ENCODE measurements at places on chromosomes 7 and 10.

- DNase-seq, result no peak
These were observed 457.4 kb downstream of the DNAJB6 start for GRCh38 chr7:157793973-157794745.

GRCh38 chr10:58867683-58868082 lies 308.8 kb upstream of the PHYHIPL start:
- no peak for DNase-seq

GRCh38 chr7:6505685-6506559 lies 45.3 kb downstream of the GRID2IP start:
- DNase-seq, result no peak

DNA sequence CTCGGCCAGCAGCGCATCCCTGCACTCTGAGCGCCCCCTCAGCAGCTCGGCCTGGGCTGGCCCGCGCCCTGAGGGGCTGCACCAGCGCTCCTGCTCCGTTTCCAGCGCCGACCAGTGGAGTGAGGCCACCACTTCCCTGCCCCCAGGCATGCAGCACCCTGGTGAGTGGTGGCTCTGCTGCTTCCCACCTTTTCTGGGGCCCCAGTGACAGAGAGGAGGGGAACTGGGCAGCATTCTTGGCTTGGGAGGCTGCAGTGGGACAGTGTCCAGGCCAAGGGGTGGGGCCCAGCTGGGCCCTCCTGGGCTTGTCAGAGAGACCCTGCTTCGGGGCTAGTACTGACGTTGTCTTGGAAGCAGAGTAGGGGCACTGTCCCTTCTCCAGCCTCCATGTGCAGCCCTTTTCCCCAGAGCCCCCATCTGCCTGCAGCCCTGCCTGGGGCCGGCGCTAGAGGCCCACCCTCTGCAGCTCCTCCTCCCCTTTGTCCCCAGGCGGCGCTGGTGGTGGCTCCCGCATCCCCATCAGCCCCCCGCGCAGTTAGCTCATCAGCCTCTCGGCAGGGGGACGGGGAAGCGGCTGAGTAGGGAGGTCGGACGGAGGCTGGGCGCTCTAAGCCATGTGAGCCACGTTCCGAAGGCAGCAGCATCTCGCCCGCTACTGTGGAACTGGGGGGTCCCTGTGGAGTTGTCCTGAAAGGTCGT lies 29.2 kb downstream of the GBX1 start:
- DNase-seq, result no peak

GRCh38 chr10:112189465-112189864 lies 5.9 kb upstream of the GPAM start:
- DNase-seq, result no peak

DNA sequence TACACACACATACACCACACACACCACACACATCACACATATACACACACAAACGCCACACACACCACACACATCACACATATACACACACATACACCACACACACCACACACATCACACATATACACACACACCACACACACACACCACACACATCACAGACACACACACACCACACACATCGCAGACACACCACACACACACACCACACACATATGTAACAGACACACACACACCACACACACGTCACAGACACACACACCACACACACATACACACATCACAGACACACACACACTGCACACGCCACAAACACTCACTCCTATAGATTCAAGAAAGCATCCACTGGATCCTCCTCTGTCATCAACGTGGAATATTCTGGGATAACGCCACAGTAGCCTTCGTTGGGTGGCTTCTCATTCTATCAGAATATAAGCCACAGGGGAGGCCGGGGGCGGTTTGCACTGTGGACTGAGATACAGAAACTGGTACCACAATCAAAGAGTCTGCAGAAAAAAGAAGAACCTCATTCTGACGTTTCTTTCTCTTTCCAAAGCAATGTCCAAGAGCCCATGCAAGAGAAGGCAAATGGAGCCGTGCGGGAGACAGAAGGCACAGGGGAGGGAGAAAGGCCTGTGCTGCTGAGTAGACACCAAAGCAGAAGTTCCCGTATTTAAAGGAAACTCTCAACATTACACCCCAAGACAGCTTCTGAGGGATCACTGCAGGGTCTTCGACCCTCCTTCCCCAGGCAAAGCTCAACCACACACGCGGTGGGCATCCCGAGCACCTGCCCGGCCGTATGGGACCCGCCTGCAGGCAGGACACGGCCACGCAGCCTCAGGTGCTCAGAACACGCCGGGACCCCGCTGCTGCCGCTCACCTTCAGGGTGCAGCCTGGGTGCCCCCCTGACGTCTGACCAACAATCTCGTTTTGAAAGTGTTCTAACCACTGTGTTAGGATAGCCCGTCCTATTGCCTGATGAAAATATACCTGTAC lies 321.2 kb downstream of the DNAJB6 start:
- no peak for DNase-seq

DNA sequence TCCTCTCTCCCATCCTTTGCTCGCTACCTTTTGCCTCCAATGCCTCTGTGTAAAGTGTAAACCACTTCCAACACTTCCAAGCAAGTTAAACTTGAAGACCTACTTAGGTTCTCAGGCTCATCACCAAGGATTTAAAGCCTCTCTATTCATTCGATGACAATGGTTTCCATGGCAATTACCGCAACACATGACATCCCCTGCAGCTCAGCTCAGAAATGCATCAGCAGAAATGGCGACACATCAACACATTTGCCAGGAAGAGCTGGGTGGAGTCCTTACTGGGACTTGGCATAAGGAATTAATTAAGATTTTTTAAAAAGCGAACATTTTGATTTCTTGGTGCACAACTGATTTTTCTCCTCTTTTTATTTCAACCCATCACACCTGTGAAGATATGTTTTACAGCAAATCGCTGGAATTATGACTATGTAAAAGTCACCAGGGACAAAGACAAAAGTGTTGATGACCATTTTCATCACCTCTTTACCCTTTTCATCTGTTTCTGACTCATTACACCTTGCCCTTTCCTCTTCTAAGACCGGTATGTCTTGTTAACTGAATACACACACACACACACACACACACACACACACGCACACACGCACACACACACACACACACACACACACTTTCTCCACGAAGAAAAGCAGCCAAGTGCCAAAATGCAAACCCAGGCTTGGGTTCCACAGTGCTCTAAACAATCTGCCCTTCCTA lies 453.4 kb upstream of the CELF2 start:
- DNase-seq, result no peak

DNA sequence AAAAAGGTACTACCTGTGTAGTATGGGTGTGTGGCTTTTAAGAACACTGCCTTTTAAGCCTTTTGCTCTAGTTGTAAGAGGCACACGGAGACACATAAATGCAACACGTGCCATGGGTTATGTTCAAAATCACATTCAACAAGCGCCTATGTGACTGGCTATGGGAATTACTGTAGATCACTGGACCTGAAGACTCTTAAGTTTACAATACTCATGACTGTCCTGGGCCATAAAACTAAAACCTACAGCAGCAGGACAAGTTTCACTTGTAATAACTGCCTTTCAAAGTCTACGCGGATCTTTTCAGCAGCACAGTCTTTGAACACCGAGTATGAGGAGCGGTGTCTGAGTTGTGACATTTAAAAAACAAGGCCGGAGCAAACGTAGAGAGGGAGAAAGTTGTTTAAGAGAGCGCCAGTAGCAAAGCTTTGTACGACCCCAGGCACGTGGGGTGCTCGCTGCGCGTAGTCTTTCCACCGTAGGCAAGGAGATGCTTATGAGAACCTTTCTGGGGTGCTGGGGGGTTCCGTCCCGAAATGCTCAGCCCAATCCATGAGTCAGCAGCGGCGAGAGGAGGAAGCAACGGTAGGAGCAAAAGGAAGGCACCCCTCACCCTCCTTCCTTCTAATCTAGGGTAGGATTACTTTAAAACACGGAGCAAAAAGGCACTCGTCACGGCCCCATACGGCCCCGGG lies 662 bp downstream of the DNAJC2 start:
- no peak for DNase-seq

DNA sequence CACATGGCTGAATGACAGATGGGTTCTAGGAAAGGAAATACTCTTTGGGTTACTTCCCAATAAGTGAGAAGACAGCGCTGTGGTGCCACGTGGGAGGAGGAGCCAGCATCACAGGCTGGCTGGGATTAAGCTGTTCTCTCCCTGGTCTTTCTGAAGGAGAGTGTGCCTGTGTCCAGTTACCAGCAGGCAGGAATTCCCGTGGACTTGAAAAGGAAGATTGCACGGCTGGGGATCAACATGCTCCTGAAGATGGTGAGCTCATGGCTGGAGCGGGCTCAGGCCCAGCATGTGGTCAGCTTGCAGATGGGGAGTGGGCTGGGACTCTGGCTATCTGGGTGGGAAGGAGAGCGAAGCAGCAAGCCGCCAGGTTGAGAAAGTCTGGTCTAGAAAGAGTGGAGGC lies 8.1 kb downstream of the ADCK2 start:
- DNase-seq, result no peak

DNA sequence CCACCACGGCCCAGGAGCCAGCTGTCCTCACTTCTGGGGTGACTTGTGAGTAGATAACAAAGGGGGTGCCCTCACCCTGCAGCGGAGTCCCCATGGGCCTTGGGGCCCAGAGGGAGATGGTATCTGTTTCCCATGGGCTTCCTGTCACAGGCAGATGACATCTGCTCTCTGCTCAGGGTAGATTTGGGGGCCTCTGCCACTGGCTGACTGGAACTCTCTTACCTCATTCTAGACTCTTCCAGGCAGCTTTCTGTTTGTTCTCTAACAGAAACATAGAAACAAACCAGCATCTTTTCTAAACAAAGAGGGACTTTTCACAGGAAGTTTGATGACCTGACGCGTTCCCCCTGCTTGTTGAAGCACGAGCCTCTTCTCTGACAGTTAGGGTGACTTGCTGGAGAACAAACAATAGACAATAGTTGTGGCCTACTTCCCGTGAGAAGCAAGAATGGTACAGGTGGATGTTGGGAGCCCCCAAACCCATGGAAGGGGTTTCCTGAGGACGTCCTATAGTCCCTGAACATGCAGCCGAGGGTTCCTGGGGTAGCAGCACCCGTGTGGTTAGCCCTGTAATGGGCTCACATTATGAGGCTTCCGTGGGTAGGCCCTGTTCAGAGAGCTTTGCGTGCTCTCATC lies 61.6 kb downstream of the GRK5 start:
- peak; percentile 52 for DNase-seq

GRCh38 chr10:116109881-116110280 lies 163.1 kb downstream of the GFRA1 start:
- DNase-seq, result no peak

DNA sequence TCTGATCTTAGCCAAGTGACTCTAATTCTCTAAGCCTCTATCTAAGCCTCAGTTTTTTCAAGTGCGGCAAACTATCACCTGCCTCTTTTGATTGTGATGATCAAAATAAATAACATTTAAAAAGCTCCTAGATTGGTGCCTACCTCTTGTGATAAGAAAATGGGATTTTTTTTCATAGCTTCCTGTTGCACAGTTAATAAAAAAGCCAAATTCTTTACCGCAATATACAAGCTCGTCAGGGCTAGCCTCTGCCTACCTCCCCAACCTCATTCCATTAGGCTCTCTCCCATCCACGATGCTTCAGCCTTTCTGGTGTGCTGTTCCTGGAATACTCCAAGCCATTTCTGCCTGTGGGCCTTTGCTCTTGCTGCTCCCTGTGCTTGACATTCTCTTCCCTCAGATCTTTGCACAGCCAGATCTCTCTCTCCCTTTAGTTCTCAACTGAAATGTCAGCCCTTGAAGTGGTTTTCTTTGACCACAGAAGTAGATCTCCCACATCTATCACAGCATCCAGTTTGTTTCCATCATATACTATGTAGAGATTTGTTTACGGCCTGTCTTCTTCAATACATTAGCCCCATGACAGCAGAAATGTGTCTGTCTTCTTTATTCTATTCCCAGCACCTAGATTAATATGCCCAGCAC lies 48.8 kb downstream of the SFR1 start:
- no peak for DNase-seq

DNA sequence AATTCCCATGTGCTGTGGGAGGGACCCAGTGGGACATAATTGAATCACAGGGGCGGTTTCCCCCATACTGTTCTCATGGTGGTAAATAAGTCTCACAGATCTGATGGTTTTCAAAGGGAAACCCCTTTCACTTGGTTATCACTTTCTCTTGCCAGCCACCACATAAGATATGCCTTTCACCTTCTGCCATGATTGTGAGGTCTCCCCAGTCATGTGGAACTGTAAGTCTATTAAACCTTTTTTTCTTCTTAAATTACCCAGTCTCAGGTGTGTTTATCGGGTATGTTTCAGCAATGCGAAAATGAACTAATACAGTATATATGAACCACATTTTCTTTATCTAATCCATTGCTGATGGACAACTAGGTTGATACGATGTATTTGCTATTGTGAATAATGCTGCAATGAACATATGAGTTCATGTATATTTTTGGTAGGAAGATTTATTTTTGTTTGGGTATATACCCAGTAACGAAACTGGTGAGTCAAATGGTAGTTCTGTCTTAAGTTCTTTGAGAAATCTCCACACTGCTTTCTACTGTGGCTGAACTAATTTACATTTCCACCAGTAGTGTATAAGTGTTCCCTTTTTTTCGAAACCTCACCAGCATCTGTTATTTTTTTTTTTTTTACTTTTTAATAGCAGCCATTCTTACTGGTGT lies 70.0 kb upstream of the HGF start:
- DNase-seq, result no peak

DNA sequence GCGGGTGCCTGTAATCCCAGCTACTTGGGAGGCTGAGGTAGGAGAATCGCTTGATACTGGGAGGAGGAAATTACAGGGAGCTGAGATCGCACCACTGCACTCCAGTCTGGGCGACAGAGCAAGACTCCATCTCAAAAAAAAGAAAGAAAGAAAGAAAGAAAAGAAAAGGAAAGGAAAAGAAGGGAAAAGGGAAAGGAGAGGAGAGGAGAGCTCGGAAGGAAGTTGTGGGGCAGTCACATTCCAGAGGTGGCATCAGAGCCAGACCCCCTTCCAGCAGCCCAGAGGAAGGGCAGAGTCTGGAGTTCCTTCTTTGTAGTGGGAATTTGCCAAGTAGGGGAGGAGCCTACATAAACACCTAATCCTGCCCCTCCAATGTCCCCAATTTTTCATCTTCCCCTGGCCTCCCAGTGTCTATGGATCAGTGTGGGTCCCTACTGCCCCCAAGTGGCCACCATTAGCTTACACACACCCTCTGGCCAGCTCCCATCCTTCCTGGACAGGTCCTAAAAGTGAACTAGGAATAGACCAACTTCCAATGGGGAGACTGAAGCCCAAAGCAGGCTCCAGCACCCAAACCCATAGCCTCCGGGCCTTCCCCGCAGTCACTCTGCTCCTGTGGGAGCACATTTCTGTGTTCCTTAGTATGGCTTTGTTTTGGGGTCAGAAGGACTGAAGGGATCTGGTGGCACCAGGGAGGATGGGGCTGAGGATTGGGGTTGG lies 39.6 kb upstream of the HSPB1 start:
- no peak for DNase-seq

DNA sequence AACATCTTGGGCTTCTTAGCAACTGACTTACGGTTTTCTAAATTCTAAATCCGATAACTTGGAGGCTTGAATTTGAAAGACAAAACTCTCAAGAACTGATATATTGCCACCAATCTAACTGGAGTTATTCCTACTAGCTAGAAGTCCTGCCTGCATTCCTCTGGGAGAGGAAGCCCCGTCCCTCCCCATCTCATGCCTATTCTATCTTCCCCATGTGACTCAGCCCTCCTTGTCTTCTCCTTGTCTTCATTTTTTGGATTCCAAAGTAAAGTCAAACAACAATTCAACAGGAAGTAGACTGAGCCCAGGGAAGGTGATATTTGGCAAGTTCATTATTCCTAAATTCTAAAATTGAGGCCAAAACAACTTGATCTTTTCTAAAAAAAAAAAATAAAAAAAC lies 587.7 kb downstream of the KCNMA1 start:
- DNase-seq, result no peak
